ENCODE measurements at places on chromosomes 5 and 9.

GRCh38 chr5:76742583-76742982 lies 26.7 kb downstream of the F2R start:
- no peak for DNase-seq

DNA sequence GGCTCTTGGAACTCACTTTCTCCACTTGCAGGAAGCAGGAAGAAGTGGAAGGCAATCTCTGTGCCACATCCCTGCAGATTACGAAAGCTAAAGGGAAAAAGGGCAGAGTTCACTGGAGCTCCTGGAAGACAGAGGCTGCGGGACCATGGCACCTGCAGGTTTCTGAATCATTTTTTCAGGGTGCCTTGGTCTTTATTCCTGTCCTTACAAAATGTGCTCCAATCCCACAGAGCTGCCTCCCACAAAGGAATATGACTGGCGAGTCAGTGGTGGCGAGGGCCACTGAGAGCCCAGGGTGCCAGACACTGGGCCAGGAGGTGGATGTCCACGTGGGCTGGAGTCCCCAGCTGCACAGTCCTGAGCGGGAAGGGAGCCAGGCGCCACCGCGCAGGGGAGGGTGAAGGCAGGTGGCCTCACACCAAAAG lies 183.0 kb downstream of the FANCC start:
- no peak for DNase-seq

DNA sequence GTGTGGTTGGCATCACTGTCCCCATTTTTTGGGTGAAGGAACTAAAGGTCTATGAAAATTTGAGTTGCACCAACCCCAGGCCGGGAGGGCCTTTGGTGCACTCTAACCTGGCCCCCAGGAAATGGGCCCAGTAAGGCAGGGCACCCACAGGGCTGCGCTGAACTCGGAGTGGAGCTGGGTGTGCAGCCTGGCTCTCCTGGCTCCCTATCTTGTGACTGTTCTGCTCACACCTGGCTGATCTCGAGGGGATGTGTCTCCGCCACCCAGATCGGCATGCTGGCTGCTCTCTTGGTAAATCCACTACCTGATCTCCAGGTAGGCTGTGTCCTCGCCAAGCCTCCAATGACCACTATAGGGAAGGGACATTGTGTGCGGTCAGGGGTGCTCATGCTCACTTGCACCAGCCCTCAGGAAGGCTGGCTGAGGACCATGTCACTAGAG lies 259.8 kb downstream of the NSG2 start:
- no peak for DNase-seq

GRCh38 chr5:160198841-160199409 lies 30.4 kb upstream of the FABP6 start:
- DNase-seq = no peak

GRCh38 chr9:91834740-91835139 lies 115.3 kb downstream of the ROR2 start:
- DNase-seq = no peak

- no peak for DNase-seq
These were observed 98.7 kb upstream of the MPDZ start for GRCh38 chr9:13378154-13378553.

DNA sequence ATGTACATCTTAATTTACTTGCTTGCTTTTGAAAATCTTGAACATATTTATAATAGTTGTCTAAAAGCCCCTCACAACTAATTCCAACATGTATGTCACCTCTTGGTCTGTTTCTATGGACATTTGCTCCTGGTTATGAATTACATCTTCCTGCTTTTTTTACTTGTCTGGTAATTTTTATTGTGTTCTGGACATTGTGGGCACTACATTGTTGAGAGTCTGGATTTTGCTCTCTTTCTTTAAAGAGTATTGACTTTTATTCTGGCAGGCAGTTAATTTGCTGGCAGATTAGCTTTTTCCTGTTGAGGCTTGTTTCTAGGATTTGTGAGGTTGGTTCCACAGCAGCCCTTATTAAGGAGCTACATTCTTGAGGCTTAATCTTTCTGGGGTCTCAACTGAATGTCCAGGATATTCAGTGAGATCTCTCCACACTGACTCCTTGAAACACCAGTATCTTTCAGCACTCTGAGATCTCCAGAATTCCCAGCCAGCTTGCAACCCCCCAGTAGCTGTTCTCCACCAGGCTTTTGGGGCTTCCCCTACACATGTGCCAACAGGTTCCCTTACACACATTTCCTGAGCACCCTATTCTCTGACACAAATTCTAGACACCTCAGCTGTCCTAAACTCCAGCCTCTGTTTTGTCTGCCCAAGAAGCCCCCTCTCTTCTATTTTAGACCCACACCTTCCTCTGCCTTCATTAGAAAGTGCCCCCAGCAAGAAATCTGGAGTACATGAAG lies 27.4 kb downstream of the KIAA1191 start:
- DNase-seq = no peak

DNA sequence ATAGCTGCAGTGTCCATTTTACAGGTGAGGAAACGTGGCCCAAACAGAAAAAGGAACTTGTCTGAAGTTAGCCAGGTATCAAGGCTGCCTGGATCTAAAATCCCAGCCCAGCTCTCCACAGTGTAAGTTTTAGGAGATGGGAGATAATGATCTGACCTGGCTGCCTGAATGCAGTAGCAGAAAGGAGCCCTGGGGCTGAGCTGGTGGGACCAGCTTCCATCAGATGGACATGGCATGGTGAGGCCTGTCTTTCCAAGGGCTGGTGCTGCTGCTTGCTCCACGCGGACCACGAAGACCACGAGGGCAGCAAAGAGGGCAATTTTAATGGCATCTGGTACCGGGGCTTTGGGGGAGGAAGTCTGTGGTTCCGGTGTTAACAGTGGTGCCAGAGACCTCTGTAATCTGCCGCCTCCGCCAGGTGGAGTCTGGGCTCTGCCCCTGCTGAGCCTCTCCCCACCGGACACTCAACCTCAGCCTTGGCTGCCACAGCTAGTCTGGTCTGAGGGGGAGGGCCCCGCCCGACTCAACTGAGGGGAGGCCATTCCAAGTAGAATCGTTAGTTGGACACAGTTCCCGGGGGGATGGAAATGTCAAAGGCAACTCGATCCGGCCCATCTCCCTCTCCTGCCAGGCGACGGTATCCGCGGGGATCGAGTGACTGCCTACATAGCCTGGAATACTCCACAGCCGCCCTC lies 650 bp downstream of the MYORG start:
- no peak for DNase-seq

- no peak for DNase-seq
These were observed 1.9 kb downstream of the GPSM1 start for GRCh38 chr9:136329211-136329627.

GRCh38 chr9:117938896-117939295 lies 234.7 kb downstream of the TLR4 start:
- DNase-seq = no peak

DNA sequence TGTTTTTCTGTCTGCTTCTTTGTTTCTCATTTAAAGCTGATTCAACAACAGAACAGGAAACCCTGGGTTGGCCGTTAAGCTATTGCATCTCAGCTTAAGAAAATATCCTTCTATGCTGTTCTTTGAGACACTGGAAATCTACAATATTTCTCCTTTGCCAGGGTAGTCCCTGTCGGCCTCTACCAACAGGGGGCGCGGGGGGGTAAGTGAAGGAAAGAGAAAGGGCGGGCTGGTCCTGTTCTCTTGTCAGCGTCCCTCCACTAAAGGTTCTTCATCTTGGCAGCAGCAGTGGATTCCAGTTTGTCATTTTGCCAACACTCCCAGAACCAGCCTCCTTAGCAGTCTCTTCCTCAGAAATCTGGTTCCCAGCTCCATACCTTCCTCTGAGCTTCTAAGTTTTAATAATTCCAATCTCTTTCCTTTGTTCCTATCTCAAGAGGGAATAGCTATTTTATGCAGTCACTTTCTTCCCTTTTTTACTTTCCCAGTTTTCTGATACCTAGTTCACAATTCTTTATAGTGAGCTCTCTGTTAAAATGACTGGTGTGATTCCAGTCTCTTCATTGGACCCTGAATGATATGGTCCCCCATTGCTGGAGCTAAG lies 222.3 kb downstream of the GLIS3 start:
- DNase-seq = no peak

DNA sequence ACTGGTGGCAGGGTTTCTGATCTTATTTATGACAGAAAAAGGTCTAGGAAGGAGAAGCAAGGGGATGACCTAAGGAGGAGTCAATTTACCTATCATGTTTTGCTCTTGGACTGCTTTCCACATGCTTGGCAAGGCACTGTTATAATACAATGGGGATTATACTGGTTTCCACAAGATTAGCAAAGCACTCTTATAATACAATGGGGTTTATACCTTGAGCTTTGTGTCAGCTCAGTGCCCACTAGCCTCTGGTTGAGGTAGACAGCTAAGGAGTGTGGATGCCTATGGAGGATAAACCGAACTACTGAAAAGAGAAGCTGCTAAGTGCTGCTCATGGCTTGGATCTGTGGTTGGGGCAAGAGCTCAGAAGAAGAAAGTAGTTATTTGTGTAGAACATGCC lies 68.7 kb downstream of the MRPS27 start:
- no peak for DNase-seq

DNA sequence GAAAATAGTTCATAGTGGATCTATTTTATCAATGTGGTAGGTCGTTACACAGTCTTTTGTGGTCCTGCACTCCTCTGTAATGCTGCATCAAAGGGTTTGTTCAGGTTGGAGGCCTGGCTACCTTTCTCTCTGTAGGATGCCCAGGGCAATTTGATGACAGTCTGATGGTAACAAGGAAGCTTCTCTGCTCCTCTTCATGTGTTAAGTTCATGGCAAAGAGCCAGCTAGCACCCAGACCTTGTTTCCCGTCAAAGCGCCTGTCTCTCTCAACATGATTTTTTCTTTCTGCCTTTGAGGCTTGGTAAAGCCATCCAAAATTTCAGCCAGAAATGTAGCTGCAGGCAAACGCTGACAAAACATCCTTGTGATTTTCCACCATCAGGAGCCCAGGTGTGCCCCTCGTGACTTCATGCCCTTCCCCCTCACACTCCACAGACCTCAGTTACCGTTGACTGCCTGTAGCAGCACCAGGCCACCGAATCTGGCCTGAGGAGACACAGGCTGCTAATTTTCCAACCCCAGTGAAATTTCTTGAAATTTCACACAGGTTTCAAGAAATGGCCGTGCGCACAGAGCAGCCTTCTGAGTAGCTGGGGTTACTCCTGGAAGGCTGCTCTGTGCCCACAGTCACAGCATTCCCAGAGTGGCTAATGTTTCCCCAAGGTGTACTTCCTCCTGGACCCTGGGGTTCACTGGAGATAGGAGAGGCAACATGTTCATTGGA lies 292.7 kb downstream of the CWC27 start:
- no peak for DNase-seq

DNA sequence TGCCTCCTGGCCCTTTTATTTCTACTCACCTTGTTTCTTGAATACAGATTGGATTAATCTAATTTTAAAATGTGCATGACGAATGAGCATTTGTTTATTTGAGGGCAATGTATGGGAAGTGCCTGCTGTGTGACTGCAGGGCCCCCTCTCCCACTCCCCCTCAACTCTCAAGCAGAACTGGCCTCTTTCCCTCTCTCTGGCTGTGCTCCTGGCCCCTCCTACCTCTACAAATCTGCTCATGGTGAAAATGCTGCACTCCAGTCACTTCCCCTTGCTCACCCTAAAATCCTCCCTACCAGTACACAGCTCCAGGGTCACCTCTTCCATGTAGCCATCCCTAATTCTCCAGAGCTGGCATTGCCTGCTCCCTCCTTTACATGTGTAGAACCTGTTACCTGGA lies 17.2 kb upstream of the NDST1 start:
- no peak for DNase-seq

- DNase-seq = no peak
These were observed 1641.8 kb upstream of the WWC1 start for GRCh38 chr5:166649676-166650075.
